Upper lobe of left lung (tissue), 6 donors: ENCODE measurements at places on chromosomes 11 and 22. TPM values are rescaled to one million over a fixed set of nuclear protein-coding genes. Genes with fewer than 3 reads are reported as not detected.

The SYT7 gene
- total RNA-seq: 2.1 TPM

The TMPRSS13 gene
- 6.2 TPM for total RNA-seq

The CACNA1I gene
- 0.67 TPM for total RNA-seq

- no peak overlapping the region for H3K4me3 ChIP-seq
- no peak overlapping the region for H3K27ac ChIP-seq
- H3K4me1 ChIP-seq: no peaks in the 10 kb centered on the region
- no peak for DNase-seq
These were observed 433.2 kb downstream of the GUCY1A2 start for GRCh38 chr11:106585061-106585460.

DNA sequence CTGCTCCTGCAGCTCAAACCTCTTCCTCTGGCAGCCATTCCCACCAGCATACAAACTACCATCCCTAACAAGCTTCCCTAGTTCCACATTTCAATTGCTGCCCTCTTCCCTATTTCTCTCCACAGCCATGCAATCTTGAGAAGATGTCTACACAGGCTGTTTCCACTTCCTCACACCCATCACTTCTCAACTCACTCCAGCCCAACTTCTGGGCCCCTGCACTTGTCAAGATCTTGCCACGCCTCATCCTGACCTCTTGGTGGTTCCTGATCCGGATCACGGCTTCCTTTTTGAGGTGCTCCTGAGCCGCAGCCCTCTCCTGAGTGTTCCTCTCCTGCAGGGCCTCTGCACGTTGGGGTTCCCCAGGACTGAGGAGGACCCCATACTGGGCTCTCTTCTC lies 22.6 kb downstream of the RPL27A start:
- peaks cover 3% of the 10 kb centered on the region for H3K4me1 ChIP-seq
- no peak overlapping the region for H3K27ac ChIP-seq
- DNase-seq: no peak
- H3K27me3 ChIP-seq: no peaks in the 10 kb centered on the region
- no peak overlapping the region for H3K4me3 ChIP-seq

GRCh38 chr22:27032091-27032761 lies 374.8 kb downstream of the MIAT start:
- no peak overlapping the region for H3K4me3 ChIP-seq
- H3K27me3 ChIP-seq: no peaks in the 10 kb centered on the region
- DNase-seq: peak; percentile 78
- H3K4me1 ChIP-seq: no peaks in the 10 kb centered on the region
- H3K27ac ChIP-seq: no peak overlapping the region

- no peak for DNase-seq
- no peaks in the 10 kb centered on the region for H3K27me3 ChIP-seq
- no peaks in the 10 kb centered on the region for H3K4me1 ChIP-seq
- no peak overlapping the region for H3K4me3 ChIP-seq
These were observed 37.3 kb upstream of the CXCR5 start for GRCh38 chr11:118846181-118846935.
